NCI-H2081 treated with DMSO at 0.1 percent for 48 hours (cell line): ENCODE measurements at places on chromosomes 12 and 14.

DNA sequence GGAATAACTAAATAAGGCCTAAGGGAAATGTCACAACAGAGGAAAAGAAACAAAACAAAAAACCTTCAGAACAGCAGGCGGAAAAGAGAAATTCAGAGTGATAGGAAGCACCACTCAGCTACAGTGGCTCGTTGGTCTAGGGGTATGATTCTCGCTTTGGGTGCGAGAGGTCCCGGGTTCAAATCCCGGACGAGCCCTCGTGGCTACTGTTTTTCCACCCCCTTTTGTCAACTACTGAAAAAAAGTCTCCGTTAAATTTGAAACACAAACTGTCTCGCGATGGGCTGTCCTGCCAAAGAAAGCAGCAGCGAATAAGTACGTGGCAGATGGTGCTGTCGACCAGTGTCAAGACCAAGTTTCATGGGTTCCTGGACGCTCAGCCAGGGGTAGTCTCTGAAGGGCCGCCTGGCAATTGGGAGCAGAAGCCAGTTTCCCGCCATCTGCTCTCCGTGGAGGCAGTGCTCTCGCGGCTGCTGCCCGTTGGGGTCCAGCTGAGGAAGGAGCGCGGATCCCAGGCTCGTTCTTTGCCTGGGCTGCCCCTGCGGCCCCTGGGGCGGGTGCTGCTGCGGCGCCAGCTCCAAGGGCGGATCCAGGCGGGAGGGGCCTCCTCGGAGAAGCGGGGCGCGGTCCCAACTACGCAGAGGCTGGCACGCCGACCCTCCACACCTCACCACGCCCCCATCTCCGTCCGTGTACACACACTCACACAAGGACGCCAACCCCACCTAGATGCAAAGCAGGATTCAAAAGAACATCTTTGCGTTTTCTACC is at the start of gene RNASE4:
RNASE4 (plus strand) TSS at position 670 of the 771 bp plus-strand sequence. CDS start 14,812 bp downstream, outside the sequence.
- no peak for DNase-seq

DNA sequence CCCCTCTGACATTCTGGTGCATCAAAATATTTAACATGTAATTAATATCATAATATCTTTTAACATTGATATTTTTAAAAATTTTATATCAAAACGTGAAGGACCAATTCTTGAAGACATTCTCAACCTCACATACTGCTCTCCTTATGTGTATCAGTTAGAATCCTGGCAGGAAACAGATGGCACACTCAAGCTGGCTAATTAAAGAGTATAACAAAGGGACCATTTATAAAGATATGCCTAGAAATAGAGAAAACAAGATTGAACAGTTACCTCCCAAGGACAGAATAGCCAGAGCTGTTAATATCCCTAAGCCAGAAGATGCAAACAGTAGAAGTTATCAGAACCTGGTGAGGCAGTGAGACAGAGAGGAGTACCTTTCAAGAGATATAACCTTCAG is 368.7 kb downstream of the NELL2 start:
- no peak for DNase-seq

- DNase-seq, result no peak
Measured at GRCh38 chr14:51895375-51895774, 35.0 kb downstream of the GNG2 start.

DNA sequence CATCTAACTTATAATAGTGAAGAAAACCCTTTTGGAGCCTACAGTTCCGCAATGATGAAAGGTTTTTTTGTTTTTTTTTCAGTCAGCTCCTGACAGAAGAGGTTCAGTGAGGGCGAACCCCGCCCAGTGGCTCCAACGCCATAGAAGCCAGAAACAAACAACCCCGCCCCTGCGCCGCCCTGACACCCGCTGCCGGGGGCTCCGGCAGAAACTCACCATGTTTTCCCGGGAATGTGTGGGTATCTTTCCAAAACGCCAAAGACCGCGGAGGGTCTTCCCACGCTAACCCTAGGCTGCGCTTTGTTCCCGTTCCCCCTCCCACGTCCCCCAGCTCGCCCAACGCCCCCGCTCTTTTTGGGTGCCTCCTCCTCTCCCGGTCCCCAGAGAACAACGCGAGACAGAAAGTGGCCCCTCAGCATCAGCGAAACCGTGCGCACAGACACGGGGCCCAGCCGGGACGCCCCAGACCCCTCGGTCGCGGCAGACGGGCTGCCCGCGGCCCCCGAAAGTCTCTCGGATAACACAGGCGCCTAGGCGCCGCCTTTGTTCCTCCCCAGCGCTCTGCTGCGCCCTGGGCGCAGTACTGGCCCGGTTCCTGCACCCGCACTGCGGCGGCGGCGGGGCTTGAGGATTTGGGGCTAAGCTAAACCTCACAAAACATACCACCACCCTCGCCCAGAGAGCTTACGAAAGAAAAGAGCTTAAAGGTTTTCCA is 522 bp downstream of the TUBA1A start:
- no peak for DNase-seq

DNA sequence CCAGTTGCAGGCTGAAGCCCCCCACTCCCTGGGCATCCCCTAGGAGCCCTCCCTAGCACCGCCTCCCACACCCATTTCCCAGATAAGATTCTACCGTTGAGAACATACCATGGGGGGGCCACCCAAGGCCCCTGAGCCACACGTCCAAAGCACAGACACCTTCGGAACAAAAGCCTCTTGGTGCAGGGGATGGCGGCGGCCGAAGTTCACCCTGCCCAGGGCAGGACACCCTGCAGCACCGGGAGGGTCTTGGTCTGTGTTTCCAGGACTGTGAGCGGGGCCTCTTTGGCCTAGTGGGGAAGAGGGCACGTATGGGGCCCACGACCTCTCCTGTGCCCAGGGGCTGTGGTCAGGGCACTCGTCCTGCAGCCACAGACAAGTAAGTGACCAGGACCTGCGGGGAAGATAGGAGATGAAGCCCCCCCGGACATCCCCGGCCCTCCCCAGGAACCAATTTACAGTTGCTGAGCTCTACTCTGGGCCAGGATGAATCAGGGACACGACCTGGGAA is 154.3 kb upstream of the C14orf180 start:
- no peak for DNase-seq

- DNase-seq, result no peak
Measured at GRCh38 chr12:103780093-103780440, 61.0 kb downstream of the NT5DC3 start.

GRCh38 chr14:57254884-57255283 is 13.8 kb downstream of the EXOC5 start:
- DNase-seq, result no peak

DNA sequence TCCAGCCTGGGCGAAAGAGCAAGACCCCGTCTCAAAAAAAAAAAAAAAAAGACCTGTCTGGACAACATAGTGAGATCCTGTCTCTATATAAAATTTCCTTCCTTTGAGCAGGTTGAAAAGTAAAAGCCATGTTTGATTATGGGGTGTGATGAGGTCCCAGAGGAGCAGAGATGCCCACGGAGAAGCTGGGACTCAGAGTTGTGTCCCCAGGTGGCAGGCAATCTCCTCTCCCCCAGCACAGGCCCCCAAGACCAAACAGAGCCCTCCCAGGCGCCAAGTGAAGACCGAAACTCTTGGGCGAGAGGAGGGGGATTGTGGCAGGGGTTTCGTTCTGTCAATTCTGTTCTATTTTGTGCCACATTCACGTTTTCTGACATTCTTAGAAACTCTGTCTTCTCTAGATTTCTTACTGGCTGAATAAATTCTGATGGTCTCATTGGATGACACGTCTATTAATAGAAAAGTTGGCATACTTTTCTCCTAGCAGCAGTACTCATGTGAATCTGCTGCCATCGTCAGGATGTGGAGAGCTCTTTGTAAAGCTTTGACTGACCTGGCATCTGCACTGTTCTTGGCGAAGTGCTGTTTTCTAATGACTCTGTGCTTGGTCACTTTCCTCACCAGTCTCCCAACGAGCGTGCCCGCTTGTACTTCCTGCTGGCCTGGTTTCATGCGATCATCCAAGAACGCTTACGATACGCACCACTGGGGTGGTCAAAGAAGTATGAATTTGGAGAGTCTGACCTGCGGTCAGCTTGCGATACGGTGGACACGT is 43.4 kb downstream of the HSP90AA1 start:
- no peak for DNase-seq

DNA sequence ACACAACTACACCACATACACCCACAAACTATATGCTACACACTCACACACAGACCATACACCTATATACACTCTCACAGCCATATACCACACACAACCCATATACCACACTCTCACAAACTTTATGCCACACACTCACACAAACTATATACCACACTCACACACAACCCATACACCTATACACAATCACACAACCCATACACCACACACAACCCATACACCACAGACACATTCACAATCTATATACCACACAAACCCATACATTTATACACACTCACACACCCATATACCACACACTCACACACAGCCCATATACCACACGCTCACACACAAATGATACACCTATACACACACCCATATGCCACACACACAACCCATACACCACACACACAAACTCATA is 163.3 kb downstream of the TMEM121 start:
- DNase-seq, result no peak

DNA sequence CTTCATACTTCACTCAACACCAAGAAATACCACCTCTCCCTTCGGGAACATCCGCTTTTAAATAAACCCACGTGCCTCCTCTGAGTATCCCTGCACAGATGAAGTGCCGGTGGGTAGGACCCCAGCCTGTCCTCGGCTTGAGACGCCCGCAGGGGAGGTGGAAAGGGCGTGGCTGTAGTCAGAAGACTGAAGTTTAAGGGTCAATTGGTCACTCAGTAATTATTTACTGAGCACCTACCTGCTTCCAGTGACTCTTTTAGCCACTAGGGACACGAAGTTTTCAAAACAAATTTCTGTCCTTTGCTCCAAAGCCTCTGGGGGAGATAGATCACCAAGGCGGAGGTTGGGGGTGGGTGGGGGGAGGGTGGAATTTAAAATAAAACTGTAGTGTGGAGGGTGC is 309.4 kb downstream of the VRK1 start:
- no peak for DNase-seq

GRCh38 chr14:24313913-24314312 is 2.6 kb downstream of the LTB4R start:
- DNase-seq, result no peak

DNA sequence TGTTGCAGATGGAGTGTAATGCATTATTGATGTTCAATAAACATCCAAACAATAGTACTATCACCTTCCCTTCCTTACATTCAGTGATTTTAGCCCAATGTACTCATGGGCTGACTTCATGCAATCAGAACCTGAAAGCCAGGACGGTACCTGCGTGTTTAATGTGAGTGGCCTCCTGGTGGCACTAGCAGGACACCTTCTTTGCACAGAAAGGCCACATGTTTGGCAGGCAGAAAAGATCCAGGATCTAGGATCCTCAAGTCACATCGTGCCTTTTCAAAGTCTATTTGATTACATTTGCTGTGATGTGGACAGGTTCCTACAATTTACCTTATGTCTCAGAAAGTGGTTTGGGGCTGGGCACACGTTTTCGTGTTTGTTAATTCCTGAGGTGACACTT is 82.9 kb downstream of the NEDD1 start:
- DNase-seq, result peak; percentile 38

DNA sequence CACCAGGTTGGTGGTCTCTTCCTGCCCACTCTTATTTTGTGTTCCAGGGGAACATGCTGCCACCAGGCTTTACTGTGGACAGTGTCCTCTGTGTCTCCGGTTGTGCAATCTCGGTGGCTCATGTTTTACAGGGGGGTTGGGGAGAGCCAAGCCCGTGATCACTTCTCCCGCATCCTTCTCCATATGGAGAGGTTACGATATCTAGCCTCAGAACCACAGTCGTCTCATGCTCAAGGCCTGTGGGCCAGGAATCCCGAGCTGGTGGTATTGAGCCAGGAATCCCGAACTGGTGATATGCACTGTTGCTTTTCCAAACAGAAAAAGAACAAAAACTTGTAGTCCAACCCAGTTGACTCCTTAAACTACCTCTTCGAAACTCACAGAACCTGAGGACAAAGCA is 37.0 kb upstream of the INF2 start:
- no peak for DNase-seq

- DNase-seq, result no peak
Measured at GRCh38 chr12:15589328-15590032, 199.7 kb downstream of the EPS8 start.

GRCh38 chr12:57816855-57817151 is 1.7 kb downstream of the AVIL start:
- DNase-seq, result no peak

GRCh38 chr12:10030446-10030845 is at the start of gene CLEC9A:
CLEC9A (plus strand) TSS chr12:10030682; CDS start chr12:10052688, 22,006 bp downstream.
- DNase-seq, result no peak

DNA sequence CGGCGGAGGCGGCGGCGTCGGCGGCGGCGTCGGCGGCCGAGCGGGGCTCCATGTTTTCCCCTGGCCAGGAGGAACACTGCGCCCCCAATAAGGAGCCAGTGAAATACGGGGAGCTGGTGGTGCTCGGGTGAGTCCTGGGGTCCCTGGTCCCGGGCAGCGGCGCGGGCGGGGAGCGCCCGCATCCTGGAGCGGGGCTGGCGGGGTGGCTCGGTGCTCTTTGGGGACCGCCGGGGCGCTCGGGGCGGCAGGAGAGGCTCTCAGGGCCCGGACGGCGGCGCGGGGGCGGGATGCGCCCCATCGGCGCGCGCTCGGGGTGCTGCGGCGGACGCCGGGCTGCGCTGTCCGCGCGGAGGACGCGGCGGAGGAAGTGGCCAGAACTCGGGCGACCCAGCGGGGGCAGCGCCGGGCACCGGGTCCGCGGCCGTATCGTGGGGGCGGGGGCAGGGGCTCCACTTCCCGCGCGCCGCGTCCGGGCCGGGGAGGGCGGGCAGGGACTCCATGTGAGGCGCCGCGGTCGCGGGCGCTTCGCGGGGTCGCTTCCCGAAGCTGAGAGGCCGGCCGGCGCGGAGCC is 485 bp downstream of the PELI2 start:
- no peak for DNase-seq

GRCh38 chr14:102516531-102517391 is 7.2 kb upstream of the ANKRD9 start:
- DNase-seq, result no peak

- no peak for DNase-seq
Measured at GRCh38 chr12:56954958-56955355, 2.5 kb downstream of the RDH16 start.

- no peak for DNase-seq
Measured at GRCh38 chr12:121064116-121064515, 25.1 kb upstream of the OASL start.

DNA sequence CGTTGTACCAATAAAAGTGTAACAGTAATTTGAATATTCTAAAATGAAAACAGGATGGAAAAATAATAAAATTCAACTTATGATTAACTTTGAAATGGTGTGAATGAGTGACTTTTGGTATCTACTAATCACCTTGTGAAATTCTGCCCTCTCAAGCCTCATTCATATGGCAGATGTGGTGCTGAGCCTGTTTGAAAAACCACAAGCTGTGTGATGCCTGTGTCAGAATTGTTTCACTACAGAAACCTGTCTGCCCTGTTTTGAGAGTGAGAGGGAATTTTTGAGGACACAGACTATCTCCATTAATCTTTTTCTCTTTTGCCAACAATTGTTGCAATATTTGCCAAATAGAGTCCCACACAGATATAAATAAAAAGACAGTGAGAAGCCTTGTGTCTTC is 3.9 kb upstream of the RNU6-7 start:
- no peak for DNase-seq

DNA sequence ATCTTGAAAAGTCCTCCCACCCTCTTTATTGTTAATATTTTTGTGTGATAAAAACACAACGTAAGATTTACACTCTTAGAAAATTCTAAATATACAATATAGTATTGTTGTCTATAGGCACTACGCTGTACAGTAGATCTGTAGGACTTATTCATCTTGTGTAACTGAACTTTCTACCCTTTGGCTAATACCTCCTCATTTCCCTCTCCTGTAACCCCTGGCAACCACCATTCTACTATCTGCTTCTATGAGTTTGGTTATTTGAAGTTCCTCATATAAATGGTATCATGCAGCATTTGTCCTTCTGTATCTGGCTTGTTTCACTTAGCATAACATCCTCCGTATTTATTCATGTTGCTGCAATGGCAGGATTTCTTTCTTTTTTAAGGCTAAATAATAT is 5.2 kb upstream of the CLEC9A start:
- no peak for DNase-seq
